ENCODE measurements at places on chromosomes 16 and 17.

GRCh38 chr16:81469710-81470535, 25.3 kb downstream of the CMIP start:
- no peak for DNase-seq

DNA sequence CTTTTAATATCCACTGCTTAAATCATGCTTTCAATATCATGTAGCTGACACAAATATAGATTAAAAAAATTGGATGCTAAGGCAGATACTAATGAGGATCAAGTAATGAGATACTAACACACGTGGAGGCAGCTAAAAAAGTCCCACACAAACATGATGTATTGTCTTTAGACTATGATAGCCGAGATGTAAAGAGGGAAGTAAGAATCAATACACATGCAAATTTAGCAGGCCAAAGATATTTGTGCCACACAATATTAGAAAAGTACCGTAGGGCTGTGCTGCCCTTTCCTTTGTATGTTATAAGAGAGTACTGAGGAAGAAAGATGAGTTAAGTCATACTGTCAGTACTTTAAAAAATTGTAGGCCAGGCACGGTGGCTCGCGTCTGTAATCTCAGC, 51.4 kb upstream of the STAC2 start:
- no peak for DNase-seq

DNA sequence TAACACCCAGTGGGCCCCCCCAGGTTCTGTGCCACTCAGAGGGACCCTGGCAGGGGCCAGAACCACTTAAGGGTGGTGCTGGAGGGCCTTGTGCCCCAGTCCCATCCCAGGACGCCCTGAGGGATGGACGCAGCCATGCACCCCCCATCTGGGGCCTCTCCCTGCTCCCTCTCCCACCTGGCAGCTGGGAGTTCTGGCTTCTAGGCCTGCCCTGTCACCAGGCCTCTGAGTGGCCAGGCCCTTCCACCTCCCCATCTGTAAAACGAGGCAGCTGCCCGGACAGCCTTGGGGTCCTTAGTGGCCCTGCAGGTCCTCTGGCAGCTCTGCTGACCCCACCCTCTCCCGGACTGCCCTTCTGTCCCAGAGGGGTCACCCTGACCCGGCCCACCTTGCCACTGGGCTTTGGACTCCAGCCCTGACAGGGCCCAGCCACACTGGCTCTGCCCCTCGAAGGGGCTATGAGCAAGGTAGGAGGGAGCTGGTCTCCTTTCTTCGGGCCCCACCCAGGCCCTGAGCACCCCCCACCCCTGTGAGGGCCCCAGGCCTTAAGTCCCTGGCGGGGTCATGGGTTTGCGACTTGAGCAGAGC, 12.3 kb downstream of the PAM16 start:
- no peak for DNase-seq

- DNase-seq = no peak
Observed at GRCh38 chr17:53273126-53273525, 549.6 kb upstream of the KIF2B start.

- DNase-seq = peak; percentile 77
Observed at GRCh38 chr17:65389949-65390348, 171.5 kb downstream of the AXIN2 start.

Data from astrocyte of the hippocampus (primary cell).